ENCODE measurements at places on chromosomes 6 and 20. TPM values are rescaled to one million over a fixed set of nuclear protein-coding genes. Genes with fewer than 3 reads are reported as not detected.

Gene MUC21
- not detected for total RNA-seq

GRCh38 chr6:78861509-78861908 lies 5.8 kb upstream of the IRAK1BP1 start:
- no peak for DNase-seq

DNA sequence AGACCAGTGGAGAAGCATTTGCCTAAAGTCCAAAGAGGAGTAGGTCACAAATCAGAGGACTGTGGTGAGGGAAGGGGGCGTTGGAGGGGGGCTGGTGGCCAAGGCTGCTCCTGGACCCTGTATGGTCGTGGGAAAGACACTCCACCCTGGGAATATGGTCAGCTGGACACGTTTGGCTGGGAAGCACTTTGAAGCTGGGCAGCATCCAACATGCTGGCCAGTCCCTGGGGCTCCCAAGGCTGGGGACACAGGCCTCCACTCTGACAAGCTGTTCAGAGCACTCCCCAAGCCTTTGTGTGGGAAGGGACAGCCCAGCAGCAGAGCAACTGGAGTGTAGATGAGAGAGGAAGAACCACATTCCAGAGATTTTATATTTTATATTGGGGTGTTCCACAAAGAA lies 203.2 kb downstream of the ANKRD60 start:
- no peak for DNase-seq

GRCh38 chr6:1610497-1611321 lies 994 bp downstream of the FOXC1 start:
- peak; percentile 39 for DNase-seq

DNA sequence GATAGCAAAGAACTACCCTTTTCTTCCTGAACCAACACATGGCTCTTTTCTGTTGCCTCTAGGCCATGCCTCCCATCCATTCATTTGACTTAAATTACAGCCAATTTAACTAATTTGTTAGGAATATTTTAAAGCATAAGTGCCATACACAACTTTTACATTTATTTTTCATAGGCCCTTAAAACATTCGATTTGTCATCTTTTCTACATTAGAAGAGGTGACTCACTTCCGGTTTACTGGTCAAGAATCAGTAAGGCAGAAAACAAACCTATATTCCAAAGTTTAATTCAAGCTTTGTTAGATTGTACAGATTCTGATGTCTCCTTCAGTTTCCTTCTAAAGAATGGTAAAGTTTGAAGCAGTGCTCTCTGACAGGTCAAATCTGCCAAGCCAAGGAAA lies 344.3 kb downstream of the SAMD5 start:
- no peak for DNase-seq

Gene TMEM242
- total RNA-seq, result 12.7 TPM

GRCh38 chr6:46104209-46104608 lies 25.6 kb upstream of the ENPP4 start:
- no peak for DNase-seq

Gene LHFPL5
- total RNA-seq, result not detected

Gene STK4
- 358 TPM for total RNA-seq

Gene OR12D1
- total RNA-seq, result not detected

GRCh38 chr6:71886184-71887005 lies at the start of gene RIMS1:
RIMS1 (plus strand) TSS chr6:71886550; CDS start chr6:71887024, 474 bp downstream.
- DNase-seq, result no peak

Gene PTCHD4
- total RNA-seq, result not detected

Gene RPS10
- 2,689 TPM for total RNA-seq

GRCh38 chr6:167745670-167746389 lies 80.9 kb upstream of the AFDN start:
- no peak for DNase-seq

Data from CD4-positive, alpha-beta memory T cell (primary cell).